Naive thymus-derived CD4-positive, alpha-beta T cell (primary cell): ENCODE measurements at places on chromosomes 6 and 20. TPM values are rescaled to one million over a fixed set of nuclear protein-coding genes. Genes with fewer than 3 reads are reported as not detected.

Gene GINS1
- total RNA-seq = 0.81 TPM

- no peaks in the 10 kb centered on the region for H3K4me1 ChIP-seq
- no peaks in the 10 kb centered on the region for H3K36me3 ChIP-seq
- no peak overlapping the region for H3K4me3 ChIP-seq
- H3K27me3 ChIP-seq = no peaks in the 10 kb centered on the region
- DNase-seq = no peak
- H3K27ac ChIP-seq = no peak overlapping the region
Observed at GRCh38 chr6:116398316-116399010, 27.7 kb downstream of the DSE start.

- H3K27ac ChIP-seq = peak overlapping the region; percentile 94
- no peaks in the 10 kb centered on the region for H3K36me3 ChIP-seq
- peaks cover 28% of the 10 kb centered on the region for H3K4me1 ChIP-seq
- no peak for DNase-seq
- no peaks in the 10 kb centered on the region for H3K27me3 ChIP-seq
- peak overlapping the region; percentile 54 for H3K4me3 ChIP-seq
Observed at GRCh38 chr20:63896264-63897105, 1.6 kb downstream of the DNAJC5 start.

GRCh38 chr20:53493311-53493857, 100.3 kb downstream of the ZNF217 start:
- no peak overlapping the region for H3K4me3 ChIP-seq
- no peaks in the 10 kb centered on the region for H3K4me1 ChIP-seq
- no peak for DNase-seq
- no peak overlapping the region for H3K27ac ChIP-seq
- no peaks in the 10 kb centered on the region for H3K36me3 ChIP-seq
- no peaks in the 10 kb centered on the region for H3K27me3 ChIP-seq

- no peak for DNase-seq
- H3K27me3 ChIP-seq = no peaks in the 10 kb centered on the region
- H3K27ac ChIP-seq = no peak overlapping the region
Observed at GRCh38 chr6:127279815-127280214, 13.2 kb downstream of the RNF146 start.

DNA sequence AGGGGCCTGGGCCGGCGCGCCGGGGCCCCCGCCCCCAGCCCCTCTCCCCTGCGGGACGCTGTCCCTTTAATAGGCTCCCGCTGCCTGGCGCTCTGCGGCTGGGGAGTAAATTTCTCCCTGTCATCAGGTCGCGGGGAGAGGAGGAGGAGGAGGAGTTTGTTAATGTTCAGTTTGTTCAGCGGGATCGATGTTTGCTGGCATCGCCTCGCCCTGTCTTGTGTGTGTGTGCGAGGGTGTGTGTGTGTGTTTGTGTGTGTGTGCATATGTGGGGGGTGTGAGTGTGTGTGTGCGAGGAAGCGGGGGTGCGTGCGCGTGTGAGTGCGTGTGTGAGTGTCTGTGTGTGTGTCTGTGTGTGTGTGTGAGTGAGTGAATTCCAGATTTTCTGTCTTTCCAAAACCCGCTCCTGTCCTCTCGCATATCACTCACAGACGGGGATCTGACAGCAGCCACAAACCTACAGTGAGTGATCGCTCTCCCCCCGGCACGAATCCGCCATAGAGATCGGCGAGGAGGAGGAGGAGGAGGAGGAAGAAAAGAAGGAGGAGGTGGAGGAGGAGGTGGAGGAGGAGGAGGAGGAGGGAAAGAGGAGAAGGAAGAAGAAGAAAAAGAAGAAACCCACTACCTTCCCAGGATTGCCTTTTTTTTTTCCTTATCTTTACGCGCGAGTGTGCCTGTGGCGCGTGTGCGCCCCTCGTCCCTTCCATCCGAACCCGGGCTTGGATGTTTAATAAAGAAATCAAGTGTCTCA, at the start of gene TSHZ2:
TSHZ2 (plus strand) TSS at position 169 of the 748 bp plus-strand sequence. CDS start 936 bp downstream, outside the sequence.
- H3K27ac ChIP-seq = peak within 1 kb of the TSS; percentile 97
- DNase-seq = peak; percentile 75
- H3K36me3 ChIP-seq = no peaks in the 10 kb centered on the region
- no peaks in the 10 kb centered on the region for H3K4me1 ChIP-seq
- no peaks in the 10 kb centered on the region for H3K27me3 ChIP-seq

- H3K4me3 ChIP-seq = no peak overlapping the region
- no peaks in the 10 kb centered on the region for H3K36me3 ChIP-seq
- no peak overlapping the region for H3K27ac ChIP-seq
- no peak for DNase-seq
- no peaks in the 10 kb centered on the region for H3K4me1 ChIP-seq
Observed at GRCh38 chr6:32565511-32565910, 24.1 kb downstream of the HLA-DRB1 start.

DNA sequence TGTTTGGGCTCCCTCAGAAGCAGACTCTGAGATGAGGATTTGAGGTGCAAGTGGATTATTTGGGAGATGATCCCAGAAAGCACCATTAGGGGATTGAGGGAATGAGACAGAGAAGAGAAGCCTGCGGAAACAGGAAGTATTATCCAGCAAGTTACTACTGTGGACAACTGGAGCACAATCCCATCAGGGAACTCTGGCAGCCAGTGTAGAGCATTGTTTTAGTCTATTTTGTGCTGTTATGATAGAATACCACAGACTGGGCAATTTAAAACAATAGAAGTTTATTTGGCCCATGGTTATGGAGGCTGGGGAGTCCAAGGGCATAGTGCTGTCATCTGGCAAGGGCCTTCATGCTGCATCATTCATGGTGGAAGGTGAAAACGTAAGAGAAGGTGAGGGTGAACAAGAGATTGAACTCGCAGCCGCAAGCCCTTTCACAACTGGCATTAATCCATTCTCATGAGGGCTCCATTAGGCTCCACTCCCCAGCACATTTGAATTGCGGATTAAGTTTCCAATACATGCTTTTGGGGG, 43.5 kb upstream of the SLC9A8 start:
- no peak overlapping the region for H3K27ac ChIP-seq
- H3K4me3 ChIP-seq = peak overlapping the region; percentile 9
- H3K36me3 ChIP-seq = no peaks in the 10 kb centered on the region
- H3K27me3 ChIP-seq = no peaks in the 10 kb centered on the region
- H3K4me1 ChIP-seq = peaks cover 13% of the 10 kb centered on the region
- DNase-seq = no peak

DNA sequence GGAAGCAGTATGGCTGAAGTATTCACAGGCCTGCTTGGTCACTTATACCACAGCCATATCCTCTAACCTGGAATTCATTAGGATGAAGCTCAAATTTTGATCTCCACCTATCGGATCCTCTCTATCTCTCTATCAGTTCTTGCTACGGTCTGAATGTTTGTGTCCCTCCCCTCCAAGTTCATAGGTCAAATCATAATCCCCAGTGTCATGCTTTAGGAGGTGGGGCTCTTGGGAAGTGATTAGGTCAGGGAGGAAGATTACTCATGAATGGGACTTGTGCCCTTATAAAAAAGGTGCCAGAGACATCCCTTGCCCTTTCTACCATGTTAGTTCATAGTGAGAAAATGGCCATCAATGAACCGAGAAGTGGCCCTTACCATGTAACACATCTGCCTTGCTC, 190.8 kb upstream of the MYLIP start:
- H3K27ac ChIP-seq = no peak overlapping the region
- DNase-seq = no peak
- H3K4me1 ChIP-seq = no peaks in the 10 kb centered on the region
- no peaks in the 10 kb centered on the region for H3K36me3 ChIP-seq
- H3K27me3 ChIP-seq = no peaks in the 10 kb centered on the region

Gene SMPDL3A
- total RNA-seq = 0.32 TPM

DNA sequence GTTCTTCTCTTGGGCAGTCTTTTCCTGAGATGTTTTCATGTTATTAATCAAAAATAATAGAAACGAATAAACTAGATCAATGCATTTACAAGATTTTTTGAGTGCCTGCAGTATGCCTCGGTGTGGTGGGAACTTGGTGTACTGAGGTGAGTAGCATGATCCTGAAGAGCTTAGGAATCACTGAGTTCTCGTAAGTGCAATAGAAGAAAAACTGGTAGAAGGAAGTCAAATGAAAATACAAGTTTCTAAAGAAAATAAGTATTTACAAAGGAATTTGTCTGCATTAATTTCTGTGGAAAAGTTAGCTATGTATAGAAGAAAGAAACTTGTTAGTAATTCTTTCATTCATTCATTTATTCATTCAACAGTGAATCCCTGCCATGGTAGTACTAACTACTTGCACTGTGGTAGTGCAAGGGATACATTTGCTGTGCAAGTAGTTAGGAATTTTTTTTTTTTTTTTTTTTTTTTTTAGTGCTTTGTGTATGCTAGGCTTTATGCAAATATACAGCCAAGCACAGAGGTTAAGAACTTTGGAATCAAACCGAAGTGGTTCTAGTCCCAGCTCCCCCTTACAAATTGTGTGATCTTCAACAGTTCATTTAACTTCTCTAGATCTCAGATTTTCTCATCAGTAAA, 13.9 kb downstream of the NT5E start:
- no peaks in the 10 kb centered on the region for H3K36me3 ChIP-seq
- no peak overlapping the region for H3K27ac ChIP-seq
- DNase-seq = no peak

DNA sequence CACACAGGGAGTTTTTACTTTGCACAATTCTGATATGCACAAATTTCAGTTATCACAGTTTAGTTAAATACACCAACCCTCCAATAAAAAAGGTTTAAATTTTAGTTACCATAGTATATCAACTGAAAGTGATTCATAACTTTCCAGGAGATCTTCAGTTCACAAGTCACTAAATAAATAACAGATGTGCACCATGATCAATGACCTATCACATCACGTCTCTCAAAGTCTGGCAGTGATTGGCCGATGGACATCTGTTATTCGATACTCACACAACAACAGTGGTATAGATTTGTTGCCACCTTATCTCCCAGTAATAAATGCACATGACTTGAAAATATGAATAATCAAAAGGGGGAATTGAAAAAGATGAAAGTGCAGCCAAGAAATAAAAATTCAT, 66.8 kb upstream of the PTCHD4 start:
- H3K36me3 ChIP-seq = no peaks in the 10 kb centered on the region
- H3K27ac ChIP-seq = no peak overlapping the region
- no peaks in the 10 kb centered on the region for H3K4me1 ChIP-seq
- H3K27me3 ChIP-seq = no peaks in the 10 kb centered on the region

Gene OOEP
- total RNA-seq = not detected

- no peaks in the 10 kb centered on the region for H3K36me3 ChIP-seq
- no peaks in the 10 kb centered on the region for H3K4me1 ChIP-seq
- H3K4me3 ChIP-seq = no peak overlapping the region
Observed at GRCh38 chr6:126947070-126947469, 171.4 kb upstream of the RSPO3 start.

DNA sequence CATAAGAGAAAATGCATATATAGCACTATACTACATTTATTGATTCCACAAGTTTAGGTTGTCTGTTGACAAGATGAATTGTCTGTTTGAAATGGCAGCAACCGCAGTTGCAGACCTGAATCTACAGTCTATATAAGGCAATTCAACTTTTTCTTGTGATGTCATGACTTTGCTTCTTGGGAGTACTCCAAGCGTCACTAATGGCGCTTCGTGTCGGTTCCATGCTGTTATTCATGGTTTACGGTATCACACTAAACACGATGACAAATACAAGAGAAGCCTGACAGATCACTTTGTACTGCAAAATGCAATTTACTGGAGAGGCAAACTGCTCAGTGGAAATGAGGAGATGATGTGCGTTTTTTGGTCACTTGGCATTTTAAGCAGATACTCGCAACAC, 280.3 kb upstream of the TCF21 start:
- no peaks in the 10 kb centered on the region for H3K4me1 ChIP-seq
- H3K4me3 ChIP-seq = no peak overlapping the region
- no peaks in the 10 kb centered on the region for H3K27me3 ChIP-seq
- H3K36me3 ChIP-seq = no peaks in the 10 kb centered on the region

DNA sequence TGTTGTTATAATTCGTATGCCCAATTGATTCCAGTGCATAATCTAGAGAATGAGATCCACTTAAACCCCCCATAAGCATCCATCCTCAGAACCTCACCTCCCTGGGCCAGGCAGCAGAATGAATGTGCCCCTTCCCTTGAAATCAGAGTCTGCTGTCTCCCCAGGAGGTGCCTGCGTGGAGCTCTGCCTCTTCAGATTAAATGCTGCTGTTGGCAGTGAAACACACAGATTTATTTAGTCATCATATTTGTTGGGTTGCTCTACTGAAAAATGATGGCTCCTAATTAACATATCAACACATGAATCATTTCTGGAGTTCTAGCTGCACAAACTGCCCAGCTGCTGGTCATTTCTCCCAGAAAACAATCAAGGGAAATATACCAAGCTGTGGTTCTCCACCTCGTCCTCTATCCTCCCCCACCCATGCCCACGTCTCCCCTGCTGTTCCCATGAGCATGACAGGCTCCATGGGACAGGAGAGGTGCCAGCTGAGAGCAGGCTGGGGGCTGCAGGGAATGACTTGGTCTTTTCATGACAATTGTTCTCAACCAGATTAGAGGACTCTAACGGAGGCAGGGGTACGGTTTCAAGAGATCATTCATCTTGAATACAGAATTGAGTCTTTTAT, 633.1 kb downstream of the CDH26 start:
- no peaks in the 10 kb centered on the region for H3K27me3 ChIP-seq
- no peaks in the 10 kb centered on the region for H3K36me3 ChIP-seq
- H3K4me1 ChIP-seq = no peaks in the 10 kb centered on the region
- DNase-seq = no peak

DNA sequence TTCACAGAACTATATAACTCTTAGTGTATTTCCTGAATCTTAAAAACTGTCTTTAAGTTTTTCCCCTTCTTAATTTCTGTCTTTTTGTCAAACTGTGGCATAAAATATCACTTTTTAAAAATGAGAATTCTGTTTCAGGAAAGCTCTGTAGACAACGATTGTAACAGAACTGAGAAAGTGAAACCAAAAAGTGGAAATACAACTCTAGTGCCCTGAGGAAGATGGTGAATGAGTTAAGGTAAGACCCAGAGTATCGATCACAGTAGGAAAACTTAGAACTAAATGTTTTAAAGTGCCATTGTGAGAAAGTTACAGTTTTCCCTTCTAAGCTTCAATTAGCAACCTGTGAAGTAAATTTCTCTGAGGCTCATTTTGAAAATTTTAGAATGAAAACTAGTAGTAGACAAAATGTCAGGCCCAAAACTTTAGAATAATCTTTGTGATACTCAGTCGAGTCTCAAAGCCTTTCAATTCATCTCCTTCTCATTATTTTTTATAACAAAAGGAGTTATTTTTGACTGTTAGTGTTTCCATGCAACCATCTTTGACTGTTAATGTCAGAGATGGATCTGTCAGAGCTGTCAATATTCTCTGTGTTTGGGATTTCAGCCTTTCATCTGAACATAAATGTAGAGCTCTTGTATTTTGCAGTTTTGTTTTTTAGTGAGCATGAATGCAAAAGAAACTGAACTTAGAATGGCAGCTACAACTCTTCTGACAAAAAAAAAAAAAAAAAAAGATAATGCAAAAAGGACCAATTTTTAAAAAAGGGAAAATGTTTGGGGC, 19.0 kb upstream of the TRDN start:
- H3K27ac ChIP-seq = no peak overlapping the region
- H3K36me3 ChIP-seq = no peaks in the 10 kb centered on the region
- H3K4me3 ChIP-seq = no peak overlapping the region
- DNase-seq = no peak
- no peaks in the 10 kb centered on the region for H3K4me1 ChIP-seq
- H3K27me3 ChIP-seq = no peaks in the 10 kb centered on the region

Gene PXMP4
- total RNA-seq = 12.2 TPM

GRCh38 chr20:2323051-2323450, 27.2 kb downstream of the TGM3 start:
- no peak overlapping the region for H3K27ac ChIP-seq
- no peak overlapping the region for H3K4me3 ChIP-seq
- H3K4me1 ChIP-seq = no peaks in the 10 kb centered on the region
- H3K36me3 ChIP-seq = no peaks in the 10 kb centered on the region
- DNase-seq = no peak

GRCh38 chr20:59077705-59078104, 35.1 kb upstream of the PRELID3B start:
- no peaks in the 10 kb centered on the region for H3K36me3 ChIP-seq
- no peaks in the 10 kb centered on the region for H3K4me1 ChIP-seq
- H3K27me3 ChIP-seq = no peaks in the 10 kb centered on the region
- H3K27ac ChIP-seq = no peak overlapping the region
- DNase-seq = no peak
